Tongue (tissue), 3 donors: ENCODE measurements at places on chromosomes 1 and 21. TPM values are rescaled to one million over a fixed set of nuclear protein-coding genes. Genes with fewer than 3 reads are reported as not detected.

Gene SELP
- 7.2 TPM for total RNA-seq

Gene MFAP2
- 31.6 TPM for total RNA-seq

Gene FAM151A
- total RNA-seq, result not detected

Gene SGIP1
- 2.6 TPM for total RNA-seq

Gene LYPD8
- not detected for total RNA-seq

Gene REN
- total RNA-seq, result not detected

Gene PPIAL4G
- total RNA-seq, result not detected

Gene KRTAP12-2
- total RNA-seq, result not detected

Gene C2CD4D
- not detected for total RNA-seq

Gene EXTL2
- 27.7 TPM for total RNA-seq

Gene ZBTB21
- 10.7 TPM for total RNA-seq

Gene MANEAL
- total RNA-seq, result 4.6 TPM

Gene ALX3
- not detected for total RNA-seq

Gene AQP10
- total RNA-seq, result not detected

Gene AGMAT
- 2.2 TPM for total RNA-seq

Gene PDPN
- 10.5 TPM for total RNA-seq

Gene KDM5B
- total RNA-seq, result 118 TPM

Gene CLIC4
- total RNA-seq, result 249 TPM

Gene FCAMR
- total RNA-seq, result not detected

Gene CGN
- total RNA-seq, result 4.3 TPM

Gene A3GALT2
- not detected for total RNA-seq

Gene C1orf226
- 2.3 TPM for total RNA-seq

Gene SELE
- 9.9 TPM for total RNA-seq

Gene UTS2
- not detected for total RNA-seq
